ENCODE measurements at places on chromosomes 16 and 17. TPM values are rescaled to one million over a fixed set of nuclear protein-coding genes. Genes with fewer than 3 reads are reported as not detected.

DNA sequence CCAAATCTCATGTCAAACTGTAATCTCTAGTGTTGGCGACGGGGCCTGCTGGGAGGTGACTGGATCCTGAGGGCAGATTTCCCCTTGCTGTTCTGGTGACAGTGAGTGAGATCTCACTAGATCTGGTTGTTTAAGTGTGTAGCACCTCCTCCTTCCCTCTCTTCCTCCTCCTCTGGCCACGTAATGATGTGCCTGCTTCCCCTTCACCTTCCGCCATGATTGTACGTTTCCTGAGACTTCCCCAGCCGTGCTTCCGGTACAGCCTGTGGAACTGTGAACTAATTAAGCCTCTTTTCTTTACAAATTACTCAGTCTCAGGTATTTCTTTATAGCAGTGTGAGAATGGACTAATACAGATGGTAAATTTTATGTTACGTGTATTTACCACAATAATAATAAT is 49.2 kb downstream of the METTL16 start:
- no peaks in the 10 kb centered on the region for H3K27me3 ChIP-seq
- no peak for DNase-seq
- H3K27ac ChIP-seq, result no peak overlapping the region
- H3K4me1 ChIP-seq, result no peaks in the 10 kb centered on the region
- H3K36me3 ChIP-seq, result peaks cover 30% of the 10 kb centered on the region
- H3K4me3 ChIP-seq, result no peak overlapping the region

DNA sequence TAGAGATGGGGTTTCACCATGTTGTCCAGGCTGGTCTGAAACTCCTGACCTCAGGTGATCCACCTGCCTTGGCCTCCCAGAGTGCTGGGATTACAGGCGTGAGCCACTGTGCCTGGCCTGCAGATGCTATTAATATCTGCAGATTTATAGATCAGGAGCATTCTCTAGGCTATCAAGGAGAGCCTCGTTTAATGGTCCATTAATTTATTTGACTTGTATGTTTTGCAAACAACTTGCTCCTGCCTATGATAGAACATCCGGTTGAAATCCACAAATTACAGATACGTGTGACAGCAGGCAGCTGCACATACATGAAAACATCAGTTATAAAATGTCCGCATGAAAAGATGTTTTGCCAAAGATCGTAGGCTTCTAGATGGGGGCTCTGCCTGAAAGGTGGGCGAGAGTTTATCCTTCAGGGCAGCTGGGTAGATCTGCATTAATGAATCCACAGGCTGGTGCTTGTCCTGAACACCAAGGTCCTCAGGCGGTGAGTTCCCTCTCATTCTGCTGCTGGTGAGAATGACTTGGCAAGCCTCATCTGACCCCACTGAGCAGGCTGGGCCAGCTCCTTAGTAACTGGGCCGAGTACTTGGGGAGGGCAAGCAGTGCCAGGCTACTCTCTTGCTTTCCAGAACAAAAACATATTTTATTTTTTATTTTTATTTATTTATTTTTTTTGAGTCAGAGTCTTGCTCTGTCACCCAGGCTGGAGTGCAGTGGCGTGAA is 37.1 kb upstream of the MGAT5B start:
- no peaks in the 10 kb centered on the region for H3K36me3 ChIP-seq
- no peaks in the 10 kb centered on the region for H3K4me1 ChIP-seq

The DCTN5 gene
- 77.5 TPM for total RNA-seq

DNA sequence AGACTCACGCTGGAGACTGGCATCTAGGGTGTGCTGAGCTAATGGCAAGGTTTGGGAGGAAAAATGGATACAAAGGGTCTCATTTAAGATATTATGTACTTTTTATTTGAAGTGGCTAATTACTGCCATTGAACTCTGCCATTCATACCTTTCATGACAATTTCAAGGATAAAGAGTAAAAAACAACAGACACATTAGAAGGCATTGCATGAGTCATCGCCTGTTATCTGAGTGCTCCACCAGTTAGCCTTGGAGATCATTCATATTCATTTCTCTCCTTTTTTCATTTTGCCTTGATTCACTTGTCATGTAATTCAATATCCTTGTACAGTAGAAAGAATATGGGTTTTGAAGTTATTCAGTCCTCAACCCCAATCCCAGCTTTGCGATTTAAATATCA is 109.5 kb downstream of the CDH8 start:
- H3K36me3 ChIP-seq, result no peaks in the 10 kb centered on the region
- H3K4me3 ChIP-seq, result no peak overlapping the region
- no peaks in the 10 kb centered on the region for H3K27me3 ChIP-seq
- DNase-seq, result no peak
- H3K4me1 ChIP-seq, result peaks cover 17% of the 10 kb centered on the region

- H3K4me1 ChIP-seq, result peaks cover 2% of the 10 kb centered on the region
- H3K36me3 ChIP-seq, result peaks cover 17% of the 10 kb centered on the region
- no peak for DNase-seq
- H3K4me3 ChIP-seq, result no peak overlapping the region
Measured at GRCh38 chr17:9944704-9945103, 39.6 kb upstream of the RCVRN start.

The RHBDL1 gene
- total RNA-seq, result 6.0 TPM
